ENCODE measurements at places on chromosomes 4 and X.

DNA sequence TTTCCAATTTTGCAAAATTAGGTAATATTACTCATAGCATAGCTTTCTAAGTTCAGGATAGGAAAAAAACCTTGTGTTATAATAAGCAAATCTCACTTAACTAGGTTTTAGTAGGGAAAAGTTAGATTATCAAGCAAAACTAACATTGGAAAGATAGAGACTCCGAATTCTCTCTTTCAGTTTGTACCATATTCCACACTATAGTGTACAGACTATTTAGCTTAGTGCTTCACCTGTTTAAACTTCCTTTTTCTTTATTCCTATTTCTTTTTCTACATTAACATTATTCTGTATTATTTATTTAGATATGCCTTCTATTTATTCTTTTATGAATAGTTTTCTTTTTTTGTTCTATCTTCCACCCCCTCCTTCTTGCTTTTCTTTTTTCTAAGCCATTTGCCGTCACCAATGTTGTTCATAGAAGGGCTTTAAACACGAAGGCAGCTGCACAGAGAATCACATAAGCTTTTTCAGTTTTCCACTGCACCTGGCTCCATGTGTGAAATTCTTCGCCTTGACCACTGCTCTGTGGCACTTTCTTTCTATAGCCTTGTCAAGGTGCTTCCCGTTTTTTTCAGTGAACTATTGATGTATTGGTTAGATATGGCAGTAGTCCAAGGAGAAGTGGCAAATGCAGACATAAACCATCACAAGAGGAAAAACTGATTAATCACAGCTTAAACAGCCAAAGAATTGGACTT lies 8.5 kb downstream of the PCDH10 start:
- no peak for DNase-seq

GRCh38 chr4:125526420-125526819 lies 211.7 kb downstream of the FAT4 start:
- no peak for DNase-seq

DNA sequence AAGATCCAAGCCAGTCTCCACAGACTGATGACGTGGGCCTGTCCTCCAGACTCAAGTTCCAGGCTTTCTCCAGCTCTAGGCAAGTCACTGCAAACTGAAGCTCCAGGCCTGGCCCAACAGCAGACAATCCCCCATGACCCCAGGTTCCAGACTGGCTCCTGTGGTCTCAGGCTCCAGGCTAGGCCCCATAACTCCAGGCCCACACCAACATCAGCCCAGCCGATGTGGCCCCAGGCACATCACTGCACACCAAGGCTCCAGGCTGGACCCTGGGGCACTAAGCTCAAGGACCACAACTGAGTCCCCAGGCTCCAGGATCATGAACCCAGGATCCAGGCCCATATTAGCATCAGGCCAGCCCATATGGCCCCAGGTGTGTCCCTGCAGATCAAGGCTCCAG lies 143.6 kb downstream of the COX7B2 start:
- DNase-seq = no peak

DNA sequence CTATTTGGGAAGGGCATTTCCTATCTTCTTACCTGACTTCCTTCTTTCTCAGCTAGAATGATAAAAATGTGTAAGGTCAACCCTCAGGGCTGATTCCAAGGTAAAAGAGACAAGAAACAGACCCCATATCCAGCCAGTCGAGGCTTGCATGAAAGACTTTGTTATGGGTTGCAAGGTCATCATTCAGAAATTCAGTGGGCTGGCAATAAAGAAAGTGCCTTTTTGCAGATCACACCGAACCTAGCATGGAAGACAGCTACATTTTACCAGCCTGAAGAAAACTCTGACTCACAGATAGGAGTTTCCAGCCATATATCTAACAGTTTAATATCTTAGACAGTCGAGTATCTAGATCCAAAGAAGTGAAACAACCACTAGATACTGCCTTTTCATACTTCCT lies 87.4 kb downstream of the PDGFC start:
- DNase-seq = no peak

DNA sequence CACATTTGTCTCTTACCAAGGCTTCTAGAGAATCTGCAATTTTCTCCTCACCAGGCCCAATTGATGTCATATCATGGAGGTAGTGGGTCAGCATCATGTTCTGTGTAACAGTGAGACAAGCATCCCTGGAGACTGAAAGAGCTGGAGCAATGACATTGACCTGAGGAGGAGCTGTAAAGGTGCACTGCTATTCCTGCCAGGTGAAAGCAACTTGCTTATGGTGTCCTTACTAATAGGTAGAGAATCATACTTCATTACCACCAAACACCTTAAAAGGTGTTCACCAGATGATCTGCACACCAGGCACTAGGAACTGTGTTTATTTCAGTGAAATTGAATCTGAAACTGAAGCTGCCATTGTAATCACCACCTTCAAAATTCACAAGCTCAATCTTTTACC lies 188.7 kb downstream of the AFAP1 start:
- no peak for DNase-seq

GRCh38 chr4:24576276-24576675 lies 8.1 kb downstream of the DHX15 start:
- no peak for DNase-seq

GRCh38 chrX:124018023-124018422 lies 56.5 kb downstream of the STAG2 start:
- no peak for DNase-seq

GRCh38 chr4:25162566-25162965 lies 2.3 kb upstream of the SEPSECS start:
- DNase-seq = no peak

- no peak for DNase-seq
These were observed 22.9 kb upstream of the CLGN start for GRCh38 chr4:140450352-140450751.

DNA sequence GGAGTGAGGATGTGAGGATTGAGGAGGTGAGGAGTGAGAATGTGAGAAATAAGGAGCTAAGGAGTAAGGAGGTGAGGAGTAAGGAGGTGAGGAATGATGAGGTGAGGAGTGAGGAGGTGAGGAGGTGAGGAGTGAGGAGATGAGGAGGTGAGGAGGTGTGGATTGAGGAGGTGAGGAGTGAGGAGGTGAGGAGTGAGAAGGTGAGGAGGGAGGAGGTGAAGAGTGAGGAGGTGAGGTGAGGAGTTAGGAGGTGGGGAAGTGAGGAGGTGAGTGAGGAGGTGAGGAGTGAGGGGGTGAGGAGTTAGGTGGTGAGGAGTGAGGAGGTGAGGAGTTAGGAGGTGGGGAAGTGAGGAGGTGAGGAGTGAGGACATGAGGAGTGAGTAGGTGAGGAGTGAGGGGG lies 74.8 kb upstream of the MXD4 start:
- no peak for DNase-seq

DNA sequence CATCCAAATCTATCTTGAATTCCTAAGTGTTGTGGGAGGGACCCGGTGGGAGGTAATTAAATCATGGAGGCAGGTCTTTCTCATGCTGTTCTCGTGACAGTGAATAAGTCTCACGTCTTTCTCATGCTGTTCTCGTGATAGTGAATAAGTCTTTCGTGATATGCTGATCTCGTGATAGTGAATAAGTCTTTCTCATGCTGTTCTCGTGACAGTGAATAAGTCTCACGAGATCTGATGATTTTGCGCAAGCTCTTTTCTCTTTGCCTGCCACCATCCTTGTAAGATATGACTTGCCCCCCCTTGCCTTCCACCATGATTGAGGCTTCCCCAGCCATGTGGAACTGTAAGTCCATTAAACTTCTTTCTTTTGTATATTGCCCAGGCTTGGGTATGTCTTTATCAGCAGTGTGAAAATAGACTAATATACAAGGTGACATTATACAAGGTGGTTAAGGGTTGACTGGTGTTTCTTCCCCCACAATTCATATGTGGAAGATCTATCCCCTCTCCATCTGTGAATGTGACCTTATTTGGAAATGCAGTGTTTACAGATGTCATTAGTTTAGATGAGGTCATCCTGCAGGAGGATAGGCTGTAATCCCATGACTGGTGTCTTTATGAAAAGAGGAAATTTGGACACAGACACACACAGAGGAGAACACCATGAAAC lies 27.6 kb downstream of the ARSD start:
- DNase-seq = no peak

GRCh38 chr4:111228874-111229273 lies 606.0 kb upstream of the PITX2 start:
- no peak for DNase-seq

GRCh38 chr4:103098756-103099440 lies 736 bp downstream of the BDH2 start:
- DNase-seq = no peak

DNA sequence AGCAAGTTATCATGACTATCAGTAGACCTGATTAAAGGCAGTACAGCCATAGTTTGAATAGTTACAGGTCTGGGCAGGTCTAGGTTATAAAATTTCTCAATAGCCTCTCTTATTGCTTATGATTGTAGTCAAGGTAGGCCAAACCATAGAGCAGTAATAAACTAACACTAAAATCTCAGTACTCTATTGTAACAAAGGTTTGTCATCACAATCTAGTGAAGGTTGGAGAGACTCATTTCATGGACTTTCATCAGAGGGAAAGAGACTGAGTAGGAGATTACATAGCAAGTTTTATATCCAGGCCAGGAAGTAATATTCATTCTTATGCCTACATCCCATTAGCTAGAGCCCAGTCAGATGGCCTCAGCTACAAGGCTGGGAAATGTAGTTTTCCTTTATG lies 141.0 kb downstream of the ASB9 start:
- DNase-seq = no peak

- DNase-seq = no peak
These were observed 1051.7 kb downstream of the C4orf33 start for GRCh38 chr4:130147641-130148040.

DNA sequence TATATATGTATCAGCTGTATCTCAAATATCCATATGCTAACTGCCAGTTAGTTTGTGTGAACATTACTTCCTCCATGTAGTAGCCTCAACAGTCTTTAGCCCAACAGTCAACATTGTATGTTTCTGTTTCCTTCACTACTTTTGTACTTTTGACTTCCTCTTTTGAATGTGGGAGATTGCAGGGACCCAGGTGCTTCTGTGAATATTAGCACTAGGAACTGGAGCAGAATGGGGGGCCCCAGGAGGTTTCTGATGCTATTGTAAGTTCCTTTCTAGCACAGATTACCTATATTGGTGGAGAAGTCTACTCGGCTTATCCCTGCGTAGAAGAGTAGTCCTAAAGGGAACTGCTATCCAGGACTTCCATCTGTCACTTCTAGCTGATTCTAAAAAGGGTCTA lies 2.3 kb downstream of the PLAC8 start:
- DNase-seq = no peak

GRCh38 chrX:118348186-118348810 lies 2.4 kb downstream of the WDR44 start:
- DNase-seq = no peak

DNA sequence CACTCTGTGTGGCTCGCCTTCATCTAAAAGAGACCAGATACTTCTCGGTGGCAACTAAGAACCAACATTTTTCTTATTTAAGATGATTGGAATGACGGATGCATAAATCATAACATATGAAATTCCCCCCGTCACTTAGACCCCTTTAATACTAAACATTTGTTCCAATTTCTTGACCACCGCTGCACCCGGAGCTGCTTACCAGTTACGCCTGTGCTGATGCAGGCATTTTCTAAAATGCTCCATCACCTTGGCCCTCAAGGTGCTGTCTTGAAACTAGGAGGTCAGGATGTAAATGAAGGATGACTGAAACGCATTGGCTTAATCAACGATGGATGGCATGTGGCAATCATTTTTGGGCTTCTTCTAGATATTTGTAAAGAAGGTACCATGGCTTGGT lies 130.0 kb downstream of the CPZ start:
- no peak for DNase-seq

DNA sequence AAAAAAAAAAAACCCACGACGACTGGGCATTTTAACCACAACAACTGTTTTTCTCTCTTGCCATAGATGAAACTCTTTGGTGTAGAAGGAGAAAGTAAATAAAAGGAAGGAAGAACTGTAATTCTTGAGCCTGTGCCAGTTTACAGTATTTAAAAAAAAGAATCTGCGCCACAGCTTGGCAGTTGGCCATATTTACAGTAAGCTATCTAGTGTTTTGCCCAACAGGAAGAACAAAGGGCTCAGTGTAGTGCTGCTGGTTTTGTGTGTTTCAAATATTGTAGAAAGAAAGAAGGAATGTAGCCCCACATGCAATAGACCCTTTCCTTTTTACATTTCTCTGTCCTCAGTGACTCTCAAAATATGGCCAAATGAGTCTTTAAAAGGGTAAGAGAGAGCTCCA lies 66.1 kb downstream of the NR3C2 start:
- DNase-seq = no peak

- DNase-seq = no peak
These were observed 323.4 kb upstream of the SLC7A11 start for GRCh38 chr4:138565576-138565975.

DNA sequence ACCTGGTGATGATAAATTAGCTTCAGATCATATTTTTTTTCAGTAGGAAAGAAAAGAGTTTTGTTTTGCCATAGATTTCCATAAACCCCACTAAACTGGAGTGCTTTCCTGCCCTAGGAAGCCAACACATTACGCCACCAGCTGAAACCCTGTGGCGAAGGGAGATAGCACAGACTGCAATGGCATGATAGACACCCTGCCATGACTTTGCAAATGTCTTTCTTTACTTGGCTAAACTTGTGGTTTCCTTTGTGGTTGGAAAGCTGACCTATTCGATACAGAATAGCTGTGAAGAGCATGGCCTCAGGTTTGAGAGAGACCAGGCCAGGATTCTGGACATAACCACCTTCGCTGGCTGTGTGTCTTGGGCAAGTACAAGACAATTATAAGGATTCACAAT lies 19.1 kb downstream of the MFAP3L start:
- DNase-seq = no peak

DNA sequence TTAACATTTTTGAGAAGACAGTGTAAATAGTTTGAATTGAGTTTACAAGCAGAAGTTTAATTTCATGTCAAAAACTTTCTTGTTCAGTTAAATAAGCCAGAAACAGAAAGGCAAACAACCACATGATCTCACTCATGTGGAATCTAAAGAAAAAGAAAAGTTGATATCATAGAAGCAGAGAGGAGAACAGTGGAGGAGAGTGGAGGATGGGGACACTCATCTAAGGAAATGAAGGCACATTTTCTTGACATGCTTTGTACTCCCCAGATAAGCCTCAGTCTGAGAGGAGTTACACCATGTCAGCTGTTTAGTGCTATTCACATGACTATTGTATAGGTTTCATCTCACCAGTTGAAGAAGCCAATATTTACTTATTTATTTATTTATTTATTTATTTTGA lies 13.5 kb downstream of the SNCA start:
- DNase-seq = no peak

GRCh38 chr4:10119773-10120172 lies 3.2 kb upstream of the WDR1 start:
- DNase-seq = no peak

- no peak for DNase-seq
These were observed 11.5 kb downstream of the HPSE start for GRCh38 chr4:83323136-83323535.

DNA sequence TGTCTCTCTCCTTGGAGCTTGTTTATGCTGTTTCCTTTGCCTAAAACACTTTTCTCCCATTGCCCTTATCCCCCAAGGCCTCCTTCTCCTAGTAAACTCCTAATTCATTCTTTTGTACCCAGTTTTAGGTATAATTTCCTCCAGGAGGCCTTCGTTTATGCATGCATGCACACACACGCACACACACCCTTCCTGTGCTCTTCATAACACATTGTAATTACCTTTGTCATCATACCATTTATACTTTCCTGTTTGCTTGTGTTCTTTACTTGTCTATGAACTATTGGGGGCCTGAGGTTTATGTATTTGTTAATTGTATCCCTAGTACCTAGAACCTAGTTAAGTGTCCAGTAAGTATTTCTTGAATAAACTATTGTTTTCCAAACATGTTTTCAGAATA lies 45.5 kb downstream of the XIAP start:
- DNase-seq = no peak

- DNase-seq = no peak
These were observed 181.2 kb upstream of the ETNPPL start for GRCh38 chr4:108943976-108944591.

All from activated naive CD4-positive, alpha-beta T cell treated with Interleukin-2 at 50 U/mL for 16 hours (primary cell).